CD4-positive, alpha-beta T cell treated with Interleukin-12 subunit alpha and Interleukin-12 subunit beta, for 1 hour (primary cell): ENCODE measurements at places on chromosomes 1 and 21.

- DNase-seq, result no peak
Observed at GRCh38 chr1:9691691-9692090, 40.2 kb downstream of the PIK3CD start.

DNA sequence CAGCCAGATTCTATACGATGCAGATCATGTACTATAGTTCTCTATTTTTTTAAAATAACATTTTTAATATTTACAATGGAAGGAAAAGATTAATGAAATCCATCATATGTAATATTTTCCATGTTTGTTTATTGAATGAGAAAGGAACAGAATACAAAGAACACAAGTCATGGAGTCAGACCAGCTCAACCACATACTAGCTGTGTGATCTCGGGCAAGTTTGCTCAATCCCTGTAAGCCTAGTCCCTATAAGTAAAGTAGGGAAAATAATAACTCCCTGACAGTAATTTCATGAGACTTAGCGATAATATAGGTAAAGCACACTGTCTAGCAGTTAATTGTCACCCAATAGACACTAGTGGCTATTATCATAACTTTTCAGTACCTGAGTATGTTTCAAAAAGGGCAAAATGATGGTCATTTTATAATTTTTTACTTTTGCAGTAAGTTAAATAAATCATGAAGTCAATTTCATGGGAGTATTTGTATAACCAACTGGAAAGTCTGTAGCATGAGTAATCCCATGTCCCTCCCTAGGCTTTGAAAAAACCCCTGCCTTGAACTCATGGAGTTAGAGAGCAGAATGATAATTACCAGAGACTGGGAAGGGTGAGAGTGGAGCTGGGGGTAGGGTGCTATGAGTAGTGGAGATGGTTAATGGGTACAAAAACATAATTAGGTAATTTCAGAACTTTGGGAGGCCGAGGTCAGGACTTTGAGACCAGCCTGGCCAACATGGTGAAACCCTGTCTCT lies 37.0 kb upstream of the EPS15 start:
- DNase-seq, result no peak

DNA sequence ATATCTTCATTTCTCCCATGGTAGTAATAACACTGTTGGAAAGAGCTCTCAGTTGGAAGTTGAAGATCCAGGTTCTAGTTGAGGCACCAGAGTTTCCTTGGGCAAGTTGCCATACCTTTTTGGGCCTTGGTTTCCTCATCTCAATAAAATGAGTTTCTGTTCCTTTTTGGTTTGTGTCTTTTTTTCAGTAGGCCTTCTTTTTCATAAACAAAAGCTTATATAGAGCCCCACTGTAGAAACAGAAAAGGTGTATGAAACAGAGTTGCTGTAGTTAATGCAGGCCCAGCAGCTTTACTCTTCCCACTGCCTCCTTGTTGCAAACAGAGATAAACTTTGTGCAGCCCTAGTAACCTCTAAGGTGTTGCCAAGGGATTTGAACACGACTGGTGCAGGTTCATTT lies 41.7 kb downstream of the WNT4 start:
- DNase-seq, result no peak

DNA sequence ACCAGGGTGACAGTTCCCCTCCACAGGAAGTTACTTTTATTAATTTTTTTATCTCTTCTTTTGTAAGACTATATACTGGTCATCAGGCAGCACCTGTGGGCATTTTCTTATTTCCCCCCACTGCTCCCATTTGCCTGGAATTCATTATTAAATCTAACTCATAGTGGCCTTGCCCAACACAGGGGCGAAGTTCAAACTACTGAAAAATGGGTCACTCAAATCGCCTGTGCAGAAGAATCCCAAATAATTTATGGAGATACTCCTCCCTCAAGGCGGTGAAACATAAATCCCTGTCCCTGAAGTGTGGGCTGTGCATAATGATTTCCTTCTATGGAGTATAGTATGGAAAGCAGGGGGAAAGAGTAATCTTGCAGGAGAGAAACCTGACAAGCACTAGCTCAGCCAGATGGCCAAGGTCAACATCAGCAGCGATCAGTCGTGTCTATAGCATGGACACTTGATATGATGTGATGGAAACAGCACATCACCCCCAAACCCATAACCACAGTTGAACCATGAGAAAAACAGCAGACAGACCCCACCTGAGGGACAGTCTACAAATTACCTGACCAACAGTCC lies 7.9 kb downstream of the CAMK2N1 start:
- DNase-seq, result no peak

DNA sequence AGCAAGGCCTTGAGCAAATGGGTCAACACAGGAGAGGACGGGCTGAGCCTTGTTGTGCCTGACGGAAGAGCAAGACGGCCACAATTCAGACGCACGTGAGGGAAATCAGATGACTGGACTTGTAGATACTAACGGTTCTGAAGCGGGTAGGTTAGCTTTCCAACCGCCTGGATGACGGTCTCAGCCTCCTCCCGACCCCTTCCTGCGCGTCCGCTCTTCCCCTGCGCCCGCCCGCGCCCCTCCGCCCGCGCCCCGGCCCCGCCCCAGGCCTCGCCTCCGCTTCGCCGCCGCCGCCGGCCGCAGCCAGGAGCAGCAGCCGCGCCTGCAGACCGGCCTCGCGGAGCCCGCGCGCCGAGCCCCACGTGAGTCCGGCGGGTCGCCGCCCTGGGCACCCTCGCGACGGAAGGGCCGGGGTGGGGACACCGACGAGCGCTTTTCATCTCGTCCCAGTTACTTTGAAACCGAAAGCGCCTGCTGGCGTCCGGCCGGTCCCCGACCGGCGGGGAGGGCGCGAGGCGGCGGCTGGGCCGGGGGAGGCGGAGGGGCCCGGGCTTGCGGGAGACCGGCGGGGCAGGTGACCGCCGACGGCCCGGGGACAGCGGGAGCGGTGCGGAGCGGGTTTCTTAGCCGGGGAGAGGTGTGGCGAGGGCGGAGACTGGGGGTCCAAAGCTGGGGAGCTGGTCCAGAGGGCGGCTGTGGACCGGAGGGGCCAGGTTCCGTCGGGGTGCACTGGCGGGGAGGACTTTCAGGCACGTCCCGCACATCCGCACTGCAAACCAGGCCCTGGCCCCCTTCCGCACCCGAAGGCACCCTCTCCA lies at the start of gene TRAF5:
Gene TRAF5 (plus strand): TSS at position 306 of the 818 bp plus-strand sequence. CDS start 26,407 bp downstream, outside the sequence.
- peak; percentile 56 for DNase-seq

- DNase-seq, result no peak
Observed at GRCh38 chr1:158122833-158123388, 57.8 kb upstream of the CD1D start.

DNA sequence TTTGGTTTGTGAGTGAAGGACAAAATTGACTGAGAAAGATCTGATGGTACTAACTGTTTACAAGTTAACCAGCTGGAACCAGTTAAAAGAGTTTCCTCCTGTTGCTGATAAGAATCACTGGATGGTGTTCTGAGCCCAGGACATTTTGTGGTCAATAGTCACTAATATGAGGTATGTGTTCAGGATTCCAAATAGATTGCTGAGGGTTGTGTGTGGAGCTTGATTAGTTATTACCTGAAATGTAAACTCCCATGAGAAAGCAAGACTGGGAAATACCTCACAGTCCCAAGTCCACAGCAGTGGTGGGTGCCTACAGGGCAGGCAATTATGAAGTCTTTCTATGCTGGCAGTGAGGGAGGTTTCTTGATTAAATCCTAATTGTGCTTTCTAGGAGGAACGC lies 164.6 kb downstream of the DNM3 start:
- DNase-seq, result no peak

GRCh38 chr21:44713846-44714245 lies 2.5 kb upstream of the TSPEAR start:
- no peak for DNase-seq

DNA sequence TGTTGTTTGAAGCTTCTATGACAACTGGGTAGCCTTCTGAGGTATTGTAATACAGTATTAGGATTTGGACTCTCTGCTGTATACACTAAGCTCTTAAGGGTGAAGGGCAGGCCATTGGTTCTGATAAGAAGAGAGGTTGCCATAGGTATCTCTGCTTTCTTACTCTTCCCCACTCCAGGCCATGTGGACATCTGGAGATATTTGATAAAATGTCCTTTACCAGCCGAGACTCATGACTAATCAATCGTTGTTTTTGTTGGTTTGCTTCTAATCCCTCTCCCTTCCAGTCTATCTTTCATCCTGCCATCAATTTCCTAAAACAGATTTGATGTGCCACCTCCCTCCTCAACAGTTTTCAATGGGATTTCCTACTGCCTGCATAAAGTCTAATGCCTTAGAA lies 64.6 kb upstream of the WDR26 start:
- DNase-seq, result no peak

DNA sequence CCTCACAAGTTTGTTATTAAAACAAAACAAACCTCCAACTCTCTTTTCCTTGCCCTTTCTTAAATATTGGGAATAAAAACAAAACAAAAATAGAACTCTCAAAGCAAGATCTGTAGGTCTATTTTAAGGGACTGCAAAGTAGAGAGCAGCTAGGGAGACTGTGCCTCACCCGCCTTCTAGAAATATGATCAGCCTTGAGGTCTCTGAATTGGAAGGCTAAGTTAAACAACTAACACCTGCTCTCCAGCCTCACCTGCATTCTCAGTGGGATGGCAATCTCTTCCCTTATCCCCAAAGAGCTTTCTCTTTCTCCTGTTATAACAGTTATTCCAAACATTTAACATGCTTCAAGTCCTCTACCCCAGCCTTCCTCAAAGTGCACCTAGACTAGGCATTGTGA lies 75.5 kb upstream of the TNR start:
- DNase-seq, result no peak

DNA sequence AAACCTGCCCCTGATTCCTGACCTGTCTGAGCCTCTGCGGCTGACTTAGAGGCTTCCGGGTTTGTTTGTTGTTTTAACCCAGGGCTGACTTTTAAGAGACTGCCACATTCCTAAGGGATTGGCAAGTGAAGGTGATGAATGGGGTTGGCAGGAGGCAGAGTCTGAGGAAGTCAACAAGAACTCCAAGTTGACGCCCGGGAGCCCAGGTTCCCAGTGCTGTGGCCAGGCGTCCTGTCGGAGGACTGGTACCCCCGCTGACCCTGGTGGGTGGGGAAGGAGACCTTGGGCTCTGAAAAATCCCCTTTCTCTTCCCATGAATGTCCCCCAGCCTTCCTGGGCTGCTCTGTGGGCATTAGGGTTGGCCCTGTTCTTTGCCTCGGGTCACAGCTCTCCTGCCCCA lies 19.7 kb upstream of the EPS8L3 start:
- no peak for DNase-seq

DNA sequence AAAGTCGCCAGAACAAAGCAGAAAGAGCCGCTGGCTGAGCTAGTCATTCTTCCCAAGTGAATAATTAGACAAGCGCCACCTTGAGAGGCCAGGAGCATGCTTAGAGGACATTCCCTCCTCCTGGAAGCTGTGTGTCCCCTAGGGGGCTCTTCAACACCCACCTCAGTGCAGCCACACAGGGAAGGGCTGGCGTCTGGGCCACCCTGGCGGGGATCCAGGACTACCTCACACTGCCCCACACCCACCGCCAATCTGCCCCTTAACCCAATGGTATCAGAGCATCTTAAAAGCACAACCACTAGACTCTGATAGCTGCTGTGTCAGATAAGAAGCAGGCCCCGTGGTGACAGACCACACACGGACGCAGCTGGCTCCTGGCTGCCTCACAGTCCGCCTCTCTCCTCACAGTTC lies 24.9 kb downstream of the SETD4 start:
- DNase-seq, result no peak

GRCh38 chr1:40414331-40414730 lies 35.9 kb upstream of the ZFP69B start:
- no peak for DNase-seq

DNA sequence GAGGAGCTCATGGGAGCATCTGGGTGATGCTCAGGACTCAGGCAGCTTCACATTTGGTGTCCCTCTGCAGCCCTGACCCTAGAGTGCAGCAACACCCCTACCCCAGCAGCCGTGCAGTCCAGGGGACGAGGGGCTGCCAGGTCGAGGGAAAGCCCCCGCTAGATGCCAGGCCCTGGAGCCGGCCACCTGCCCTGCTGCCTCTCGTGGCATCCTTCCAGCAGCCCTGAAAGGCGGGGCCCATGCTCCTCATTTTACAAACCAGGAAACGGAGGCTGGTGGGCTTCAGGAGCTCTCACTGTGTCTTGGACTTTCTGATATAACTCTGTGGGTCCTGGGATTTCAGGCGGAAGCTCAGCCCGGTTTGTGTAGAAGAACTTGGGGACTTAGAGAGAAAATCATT lies 120.5 kb upstream of the WNT4 start:
- DNase-seq, result no peak

GRCh38 chr1:234986750-234987414 lies 141.8 kb downstream of the TOMM20 start:
- DNase-seq, result no peak

- DNase-seq, result no peak
Observed at GRCh38 chr1:87958716-87959115, 630.0 kb downstream of the LMO4 start.

GRCh38 chr1:9417695-9418094 lies 121.6 kb upstream of the SLC25A33 start:
- DNase-seq, result peak; percentile 22

DNA sequence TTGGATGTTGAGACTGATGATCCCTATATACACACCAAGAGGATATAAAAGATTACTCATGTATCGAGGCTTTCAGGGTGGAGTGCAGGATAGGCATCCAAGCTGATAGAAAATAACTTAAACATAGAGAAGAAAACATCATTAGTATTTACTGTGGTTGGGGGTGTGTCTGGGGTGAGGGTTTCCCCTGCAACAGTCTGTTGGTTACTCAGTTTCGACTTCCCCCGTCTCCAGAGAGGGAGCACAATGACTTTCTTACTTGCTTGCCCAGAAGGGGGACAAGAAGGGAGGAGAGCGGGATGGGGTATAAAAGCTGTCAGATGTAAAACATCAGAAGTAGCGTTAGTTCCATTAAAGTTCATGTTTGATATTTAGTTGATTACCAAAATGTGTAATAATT lies 717.4 kb upstream of the ZP4 start:
- no peak for DNase-seq

GRCh38 chr1:5297180-5297885 lies 642.9 kb downstream of the AJAP1 start:
- no peak for DNase-seq

GRCh38 chr1:33350611-33351280 lies 29.8 kb upstream of the A3GALT2 start:
- no peak for DNase-seq

DNA sequence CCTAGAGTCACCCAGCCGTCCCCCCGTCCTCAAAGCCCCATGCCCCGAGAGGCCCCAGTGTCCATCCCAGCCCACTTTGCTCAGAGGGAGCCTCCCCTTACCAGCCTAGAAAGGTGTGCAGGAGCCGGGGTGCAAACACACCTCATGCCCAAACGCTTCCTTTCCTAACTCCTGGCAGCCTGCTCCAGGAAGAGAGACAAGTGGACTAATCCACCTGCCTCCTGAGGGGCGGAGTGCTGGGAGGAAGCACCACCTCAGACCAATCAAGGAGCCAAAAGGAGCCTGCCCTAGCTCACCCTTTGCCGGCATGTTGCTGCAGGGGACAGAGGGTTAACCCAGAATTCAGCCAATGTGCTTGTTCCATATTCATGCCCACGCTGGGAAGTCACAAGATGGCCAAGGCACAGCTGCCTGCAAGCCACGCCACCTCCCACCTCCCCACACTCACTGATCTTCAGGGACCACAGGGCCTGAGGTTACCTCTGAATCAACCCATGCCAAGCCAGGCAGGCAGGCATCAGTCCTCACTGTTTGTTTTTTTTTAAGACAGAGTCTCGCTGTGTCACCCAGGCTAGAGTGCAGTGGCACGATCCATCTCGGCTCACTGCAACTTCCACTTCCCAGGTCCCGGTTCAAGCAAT lies 27.8 kb downstream of the PLEKHA6 start:
- DNase-seq, result no peak
